ENCODE measurements at places on chromosomes 1 and 21. TPM values are rescaled to one million over a fixed set of nuclear protein-coding genes. Genes with fewer than 3 reads are reported as not detected.

- no peaks in the 10 kb centered on the region for H3K27me3 ChIP-seq
- peaks cover 3% of the 10 kb centered on the region for H3K4me1 ChIP-seq
- no peaks in the 10 kb centered on the region for H3K36me3 ChIP-seq
- H3K27ac ChIP-seq = no peak overlapping the region
- H3K4me3 ChIP-seq = peak overlapping the region; percentile 28
- DNase-seq = no peak
Observed at GRCh38 chr1:28104866-28105467, 16.6 kb upstream of the EYA3 start.

DNA sequence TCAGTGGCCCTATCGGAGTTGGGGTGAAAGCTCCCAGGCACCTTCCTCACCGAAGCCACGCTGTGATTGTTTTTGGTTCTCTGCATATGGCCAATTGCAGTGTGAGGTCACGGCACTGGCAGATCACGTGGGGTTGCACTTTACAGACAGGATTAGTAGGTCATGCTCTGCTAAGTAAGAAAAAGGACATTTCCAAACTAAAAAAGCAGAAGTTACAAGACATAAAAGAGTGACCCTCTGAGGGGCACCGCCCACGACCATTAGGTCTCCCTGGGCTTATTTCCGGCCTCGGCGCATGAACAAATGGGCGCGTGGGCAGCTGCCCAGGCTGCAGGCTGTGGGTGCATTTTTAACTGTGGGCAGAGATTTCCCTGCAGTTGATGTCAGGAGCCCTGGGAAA lies 2.0 kb downstream of the CAPN9 start:
- peaks cover 11% of the 10 kb centered on the region for H3K27me3 ChIP-seq
- no peak overlapping the region for H3K4me3 ChIP-seq
- H3K4me1 ChIP-seq = peaks cover 13% of the 10 kb centered on the region
- H3K27ac ChIP-seq = no peak overlapping the region
- no peak for DNase-seq
- no peaks in the 10 kb centered on the region for H3K36me3 ChIP-seq

DNA sequence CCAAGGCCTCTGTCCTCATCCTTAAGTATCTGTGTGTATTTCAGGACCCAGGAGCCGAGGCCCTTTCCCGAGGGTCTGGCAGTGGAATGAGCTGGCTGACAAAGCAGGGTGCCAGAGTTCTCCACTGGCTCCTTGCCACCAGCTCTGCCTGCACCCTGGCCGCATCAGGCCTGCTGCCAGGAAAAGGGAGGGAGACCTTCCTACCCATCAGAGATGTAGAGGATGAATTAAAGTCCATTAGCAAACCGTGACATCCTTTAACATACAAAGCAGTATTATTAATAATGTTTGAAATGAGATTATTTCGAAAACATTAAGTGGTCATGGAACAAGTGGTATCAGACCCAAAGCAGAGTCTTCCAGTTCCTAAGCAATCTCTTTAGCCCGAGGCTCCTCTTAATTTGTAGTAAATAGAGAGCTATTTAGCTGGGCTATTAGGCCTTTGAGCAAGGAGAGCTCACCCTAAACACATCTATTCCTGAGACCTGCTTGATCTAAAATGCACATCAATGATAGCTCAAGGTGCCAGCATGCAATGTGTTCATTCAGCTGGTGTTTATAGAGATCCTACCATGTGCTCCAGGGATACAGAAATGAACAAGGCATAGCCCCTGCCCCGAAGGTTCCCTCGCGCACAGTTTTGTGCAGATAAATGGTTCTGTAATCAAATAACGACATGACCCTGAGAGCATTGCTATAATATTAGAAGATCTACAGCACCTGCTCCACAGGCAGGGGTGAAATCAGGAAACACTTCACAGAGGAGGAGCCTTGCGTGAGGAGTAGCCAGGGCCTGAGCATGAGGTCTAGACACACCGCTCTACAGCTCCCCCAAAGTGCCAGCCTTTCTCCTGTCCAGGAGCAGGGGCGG lies 44.0 kb downstream of the FAM163A start:
- H3K4me1 ChIP-seq = no peaks in the 10 kb centered on the region
- H3K27me3 ChIP-seq = no peaks in the 10 kb centered on the region
- DNase-seq = no peak

GRCh38 chr1:19240673-19241538 lies 10.4 kb downstream of the EMC1 start:
- no peak overlapping the region for H3K4me3 ChIP-seq
- H3K27ac ChIP-seq = peak overlapping the region; percentile 56
- no peaks in the 10 kb centered on the region for H3K27me3 ChIP-seq

GRCh38 chr1:2821966-2822620 lies 20.6 kb upstream of the TTC34 start:
- no peak for DNase-seq
- no peaks in the 10 kb centered on the region for H3K36me3 ChIP-seq

- no peaks in the 10 kb centered on the region for H3K27me3 ChIP-seq
- H3K4me3 ChIP-seq = no peak overlapping the region
- H3K36me3 ChIP-seq = no peaks in the 10 kb centered on the region
- no peak overlapping the region for H3K27ac ChIP-seq
- no peak for DNase-seq
- H3K4me1 ChIP-seq = no peaks in the 10 kb centered on the region
Observed at GRCh38 chr1:222098404-222098803, 356.5 kb upstream of the DUSP10 start.

DNA sequence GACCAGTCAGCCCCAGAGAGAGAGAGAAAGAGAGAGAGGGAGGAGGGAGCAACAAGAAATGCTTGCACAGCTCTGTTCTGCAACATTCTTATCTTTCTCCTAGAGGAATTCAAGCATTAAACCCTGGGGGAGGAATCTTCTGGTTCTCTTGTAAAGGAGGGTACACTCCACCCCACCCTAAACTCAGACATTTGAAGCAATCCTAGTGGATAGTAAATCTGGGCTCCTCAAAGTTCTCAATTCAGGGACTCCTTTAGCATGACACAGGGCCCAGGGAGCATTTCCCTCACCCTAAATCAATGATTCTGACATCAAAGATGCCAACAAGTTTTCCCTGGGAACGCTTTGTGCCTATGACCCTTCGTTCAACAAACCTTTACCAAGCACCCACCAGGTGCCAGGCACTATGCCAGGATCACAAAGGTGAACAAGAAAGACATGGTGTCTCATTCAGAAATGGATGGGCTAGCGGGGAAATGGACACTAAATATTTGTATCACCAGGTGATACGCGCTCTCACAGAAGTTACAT lies 11.9 kb upstream of the CAPN2 start:
- no peaks in the 10 kb centered on the region for H3K27me3 ChIP-seq
- peaks cover 37% of the 10 kb centered on the region for H3K4me1 ChIP-seq
- peak overlapping the region; percentile 83 for H3K27ac ChIP-seq

- no peaks in the 10 kb centered on the region for H3K36me3 ChIP-seq
- no peaks in the 10 kb centered on the region for H3K4me1 ChIP-seq
- H3K27ac ChIP-seq = no peak overlapping the region
- H3K27me3 ChIP-seq = no peaks in the 10 kb centered on the region
- no peak overlapping the region for H3K4me3 ChIP-seq
Observed at GRCh38 chr1:161241682-161242081, 3.7 kb upstream of the NR1I3 start.

DNA sequence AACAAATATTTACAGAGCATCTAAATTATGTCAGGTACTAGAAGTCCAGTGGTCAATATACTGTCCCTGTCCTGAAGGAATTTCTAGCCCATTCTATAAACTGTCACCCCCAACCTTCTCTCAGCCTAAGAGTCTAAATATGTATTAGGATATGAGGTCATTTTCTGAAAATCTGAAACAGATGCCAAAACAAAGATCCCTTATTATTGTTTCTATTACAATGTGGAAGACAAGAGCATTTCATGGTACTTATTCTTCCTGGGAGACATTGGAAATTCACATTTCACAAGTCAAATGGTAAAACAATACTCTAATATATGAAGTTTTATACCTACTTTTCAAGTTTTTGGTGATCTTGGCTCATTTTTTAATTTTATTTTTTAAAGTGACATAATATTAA lies 2.6 kb downstream of the CLCA1 start:
- H3K36me3 ChIP-seq = no peaks in the 10 kb centered on the region
- no peaks in the 10 kb centered on the region for H3K4me1 ChIP-seq
- H3K4me3 ChIP-seq = no peak overlapping the region
- no peak overlapping the region for H3K27ac ChIP-seq
- no peak for DNase-seq

- no peak overlapping the region for H3K27ac ChIP-seq
- H3K27me3 ChIP-seq = no peaks in the 10 kb centered on the region
- H3K36me3 ChIP-seq = no peaks in the 10 kb centered on the region
- DNase-seq = no peak
Observed at GRCh38 chr1:59485949-59486348, 189.1 kb downstream of the FGGY start.

- no peak overlapping the region for H3K4me3 ChIP-seq
- DNase-seq = no peak
- no peaks in the 10 kb centered on the region for H3K4me1 ChIP-seq
- no peak overlapping the region for H3K27ac ChIP-seq
- no peaks in the 10 kb centered on the region for H3K36me3 ChIP-seq
Observed at GRCh38 chr1:56755911-56756310, 63.3 kb downstream of the FYB2 start.

GRCh38 chr1:109252167-109252892 lies 3.0 kb downstream of the CELSR2 start:
- H3K36me3 ChIP-seq = no peaks in the 10 kb centered on the region
- H3K27me3 ChIP-seq = no peaks in the 10 kb centered on the region
- H3K27ac ChIP-seq = peak overlapping the region; percentile 90

DNA sequence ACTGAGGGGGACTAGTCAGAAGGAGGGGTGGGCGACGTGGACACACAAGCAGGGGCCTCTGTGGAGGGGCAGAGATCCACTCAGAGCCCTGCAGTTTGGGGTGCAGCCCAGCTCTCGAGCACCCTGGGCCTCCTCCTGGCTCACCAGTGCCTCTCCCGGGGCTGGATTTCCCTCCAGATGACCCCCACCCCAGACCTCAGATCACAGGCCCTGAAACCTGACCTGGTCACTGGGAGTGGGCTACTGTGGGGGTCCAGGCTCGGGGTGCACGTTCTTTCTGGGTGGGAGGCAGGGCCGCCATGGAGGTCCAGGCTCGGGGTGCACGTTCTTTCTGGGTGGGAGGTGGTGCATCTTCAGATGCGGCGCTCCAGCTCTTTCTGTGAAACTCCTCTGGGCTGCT lies 10.3 kb upstream of the LHX4 start:
- peaks cover 4% of the 10 kb centered on the region for H3K27me3 ChIP-seq
- H3K4me1 ChIP-seq = no peaks in the 10 kb centered on the region
- no peak overlapping the region for H3K4me3 ChIP-seq

DNA sequence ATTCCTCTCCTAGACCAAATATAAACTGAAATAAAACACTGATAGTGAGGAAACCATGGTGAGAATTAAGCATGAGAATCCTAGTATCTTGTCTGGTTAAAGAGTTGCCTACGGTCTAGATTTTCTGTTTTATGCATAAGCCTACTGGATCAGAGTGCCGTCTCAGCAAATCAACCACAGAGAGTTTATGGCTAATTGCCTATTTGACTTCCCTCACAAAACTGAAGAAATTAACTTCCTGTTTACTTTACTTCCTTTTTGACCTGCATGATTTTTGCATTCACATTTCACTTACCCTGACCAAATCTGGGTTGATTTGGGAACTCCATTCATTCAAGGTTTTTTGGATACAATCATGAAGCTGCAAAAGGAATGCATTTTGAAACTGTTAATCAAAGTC lies 5.0 kb downstream of the GCLM start:
- no peak overlapping the region for H3K27ac ChIP-seq
- no peak overlapping the region for H3K4me3 ChIP-seq
- peaks cover 28% of the 10 kb centered on the region for H3K4me1 ChIP-seq
- no peak for DNase-seq

GRCh38 chr21:17611414-17612022 lies 1.2 kb downstream of the BTG3 start:
- peaks cover 10% of the 10 kb centered on the region for H3K36me3 ChIP-seq
- peaks cover 7% of the 10 kb centered on the region for H3K4me1 ChIP-seq
- DNase-seq = peak; percentile 95

GRCh38 chr1:109024646-109025045 lies 17.3 kb downstream of the WDR47 start:
- H3K36me3 ChIP-seq = peaks cover 5% of the 10 kb centered on the region
- no peaks in the 10 kb centered on the region for H3K27me3 ChIP-seq
- no peak for DNase-seq
- no peak overlapping the region for H3K4me3 ChIP-seq
- no peaks in the 10 kb centered on the region for H3K4me1 ChIP-seq

GRCh38 chr1:227449051-227449450 lies 114.3 kb upstream of the ZNF678 start:
- no peak overlapping the region for H3K4me3 ChIP-seq
- DNase-seq = no peak
- H3K4me1 ChIP-seq = no peaks in the 10 kb centered on the region
- no peak overlapping the region for H3K27ac ChIP-seq

DNA sequence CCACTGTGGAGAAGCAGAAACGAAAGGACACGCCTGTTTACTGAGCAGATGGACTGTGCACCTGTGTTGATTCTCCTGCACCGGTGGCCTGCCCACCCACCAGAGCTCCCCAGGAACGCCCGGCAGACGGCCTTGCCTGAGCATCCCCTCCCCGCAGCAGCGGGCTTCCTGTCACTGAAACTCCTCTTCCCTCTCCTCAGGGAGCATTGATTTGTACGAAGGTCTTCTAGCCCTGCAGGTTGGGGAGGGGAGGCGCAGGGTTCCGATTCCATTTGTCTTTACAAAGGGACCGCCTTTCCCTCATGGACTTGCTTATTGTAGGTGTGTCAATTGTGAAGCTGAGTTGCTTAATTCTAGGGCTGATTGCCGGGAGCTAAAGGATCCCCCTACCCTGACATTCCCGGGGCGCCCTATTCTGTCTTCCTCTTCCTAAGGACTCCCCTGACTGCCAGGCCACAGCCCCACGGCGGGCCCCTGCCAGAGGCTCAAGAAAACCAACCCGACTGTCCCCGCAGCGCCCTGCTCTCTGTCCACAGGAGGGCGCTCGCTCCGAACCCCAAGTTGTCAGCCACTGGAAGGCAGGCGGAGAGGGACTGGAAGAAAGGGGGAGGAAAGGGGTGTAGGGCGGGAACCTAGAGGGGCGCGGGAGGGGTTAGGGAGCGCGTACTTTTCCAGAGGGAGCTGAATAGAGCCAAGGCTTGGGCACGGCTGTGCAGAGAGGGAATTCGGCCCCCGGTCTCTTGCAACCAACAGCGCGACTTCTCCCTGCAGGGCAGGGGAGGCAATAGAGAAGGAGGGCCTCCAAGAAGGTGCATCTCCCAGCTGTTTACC lies 2.8 kb downstream of the S100A6 start:
- peak overlapping the region; percentile 98 for H3K27ac ChIP-seq
- H3K4me1 ChIP-seq = peaks cover 49% of the 10 kb centered on the region
- H3K27me3 ChIP-seq = no peaks in the 10 kb centered on the region

GRCh38 chr1:17912491-17912890 lies 157.4 kb downstream of the ACTL8 start:
- H3K4me1 ChIP-seq = no peaks in the 10 kb centered on the region
- H3K27me3 ChIP-seq = peaks cover 5% of the 10 kb centered on the region
- no peak overlapping the region for H3K4me3 ChIP-seq

Gene SPATA45
- total RNA-seq = not detected

Gene SPRR3
- not detected for total RNA-seq

Gene INPP5B
- total RNA-seq = 38.9 TPM

Gene C2CD4D
- not detected for total RNA-seq

Gene RNU1-3
- not detected for total RNA-seq

Gene RXRG
- total RNA-seq = 3.9 TPM

Gene ADCY10
- 0.29 TPM for total RNA-seq

Gene CHRM3
- total RNA-seq = 85.7 TPM

Gene PDZK1IP1
- total RNA-seq = not detected

Gene MTF2
- 10.6 TPM for total RNA-seq

Gene S100A7
- total RNA-seq = not detected

All from esophagus muscularis mucosa (tissue), 4 donors.